ENCODE measurements at places on chromosomes 7 and 10. TPM values are rescaled to one million over a fixed set of nuclear protein-coding genes. Genes with fewer than 3 reads are reported as not detected.

The ANXA7 gene
- total RNA-seq, result 93.5 TPM

GRCh38 chr7:101547022-101547915 lies 81.8 kb downstream of the MYL10 start:
- H3K27ac ChIP-seq, result no peak overlapping the region

GRCh38 chr7:40509287-40509996 lies 374.6 kb downstream of the SUGCT start:
- H3K4me3 ChIP-seq, result no peak overlapping the region
- H3K36me3 ChIP-seq, result no peaks in the 10 kb centered on the region
- no peaks in the 10 kb centered on the region for H3K4me1 ChIP-seq
- no peaks in the 10 kb centered on the region for H3K27me3 ChIP-seq
- DNase-seq, result no peak

DNA sequence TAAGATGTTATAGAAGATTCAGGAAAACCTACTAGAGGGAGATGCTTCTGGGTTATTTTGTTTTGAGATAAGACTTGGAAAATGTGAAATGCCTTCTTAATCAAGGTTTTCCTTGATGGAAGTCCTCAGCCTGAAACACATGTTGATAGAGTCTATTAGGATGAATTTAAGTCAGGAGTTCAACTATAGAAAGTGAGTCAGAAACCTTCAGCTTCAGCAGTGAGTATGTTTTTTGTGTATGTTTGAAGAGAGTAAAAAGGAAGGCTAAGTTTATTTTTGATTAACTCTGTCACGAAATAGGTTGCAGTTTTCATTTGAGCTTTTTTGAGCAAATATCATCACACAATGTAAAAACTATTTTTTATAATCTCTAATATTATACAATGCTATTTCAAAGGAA lies 114.6 kb downstream of the HGF start:
- no peak for DNase-seq
- H3K4me1 ChIP-seq, result no peaks in the 10 kb centered on the region
- H3K4me3 ChIP-seq, result no peak overlapping the region
- no peak overlapping the region for H3K27ac ChIP-seq
- H3K36me3 ChIP-seq, result no peaks in the 10 kb centered on the region

- H3K4me1 ChIP-seq, result no peaks in the 10 kb centered on the region
- no peak overlapping the region for H3K27ac ChIP-seq
- no peaks in the 10 kb centered on the region for H3K36me3 ChIP-seq
- H3K4me3 ChIP-seq, result no peak overlapping the region
Measured at GRCh38 chr10:26640391-26640790, 57.1 kb upstream of the PDSS1 start.

The ASB10 gene
- not detected for total RNA-seq

The PHKG1 gene
- total RNA-seq, result 1.1 TPM

The ATP5MK gene
- total RNA-seq, result 221 TPM
